ENCODE measurements at places on chromosomes 3 and 15.

GRCh38 chr3:100263583-100263982, 2.8 kb downstream of the TBC1D23 start:
- no peak for DNase-seq

- no peak for DNase-seq
Measured at GRCh38 chr3:120332646-120333045, 16.5 kb downstream of the LRRC58 start.

DNA sequence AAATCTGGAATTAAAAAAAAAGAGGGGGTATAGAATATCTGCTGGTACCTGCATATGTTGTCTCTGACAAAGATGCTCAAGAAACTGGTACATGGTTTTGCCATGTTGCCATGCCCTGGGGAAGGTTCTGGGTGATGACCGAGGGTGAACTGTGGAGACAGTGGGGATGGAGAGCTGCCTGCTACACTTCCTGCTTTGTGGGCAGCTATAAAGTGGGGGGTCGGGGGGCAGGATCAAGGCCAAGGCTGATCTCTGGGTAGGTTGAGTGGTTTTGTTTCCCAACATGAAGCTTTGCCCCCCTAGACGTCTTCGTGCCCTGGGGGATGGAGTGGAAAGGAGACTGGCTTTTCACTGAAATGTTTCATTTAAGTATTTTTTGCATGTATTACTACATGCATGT, 74.6 kb downstream of the IQSEC1 start:
- no peak for DNase-seq

DNA sequence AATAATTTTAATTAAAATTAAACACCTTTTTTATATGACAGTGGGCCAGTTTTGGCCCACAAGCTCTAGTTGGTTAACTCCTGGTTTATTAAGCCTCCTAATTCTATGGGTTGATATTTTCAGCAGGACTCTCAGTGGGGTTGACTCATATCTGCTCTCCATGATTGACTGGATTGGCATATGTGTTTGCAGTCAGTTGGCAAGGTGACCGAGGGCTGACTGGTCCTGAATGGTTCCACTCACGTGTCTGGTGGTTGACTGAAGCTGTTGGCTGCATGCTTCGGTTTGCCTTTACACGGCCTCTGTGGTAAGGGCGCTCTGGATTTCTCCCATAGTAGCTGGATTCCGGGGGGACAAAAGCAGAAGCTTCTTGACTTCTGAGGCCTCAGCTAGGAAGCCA, 65.3 kb upstream of the ZNF280D start:
- DNase-seq, result peak; percentile 73

- no peak for DNase-seq
Measured at GRCh38 chr3:9207116-9207763, 42.2 kb downstream of the SRGAP3 start.

All from stimulated activated effector memory CD8-positive, alpha-beta T cell treated with anti-CD3 and anti-CD28 coated beads, Interleukin-12 subunit alpha, Interleukin-12 subunit beta, amount 100 ng/mL, for 72 hours (primary cell).